ENCODE measurements at places on chromosomes 2 and 18.

DNA sequence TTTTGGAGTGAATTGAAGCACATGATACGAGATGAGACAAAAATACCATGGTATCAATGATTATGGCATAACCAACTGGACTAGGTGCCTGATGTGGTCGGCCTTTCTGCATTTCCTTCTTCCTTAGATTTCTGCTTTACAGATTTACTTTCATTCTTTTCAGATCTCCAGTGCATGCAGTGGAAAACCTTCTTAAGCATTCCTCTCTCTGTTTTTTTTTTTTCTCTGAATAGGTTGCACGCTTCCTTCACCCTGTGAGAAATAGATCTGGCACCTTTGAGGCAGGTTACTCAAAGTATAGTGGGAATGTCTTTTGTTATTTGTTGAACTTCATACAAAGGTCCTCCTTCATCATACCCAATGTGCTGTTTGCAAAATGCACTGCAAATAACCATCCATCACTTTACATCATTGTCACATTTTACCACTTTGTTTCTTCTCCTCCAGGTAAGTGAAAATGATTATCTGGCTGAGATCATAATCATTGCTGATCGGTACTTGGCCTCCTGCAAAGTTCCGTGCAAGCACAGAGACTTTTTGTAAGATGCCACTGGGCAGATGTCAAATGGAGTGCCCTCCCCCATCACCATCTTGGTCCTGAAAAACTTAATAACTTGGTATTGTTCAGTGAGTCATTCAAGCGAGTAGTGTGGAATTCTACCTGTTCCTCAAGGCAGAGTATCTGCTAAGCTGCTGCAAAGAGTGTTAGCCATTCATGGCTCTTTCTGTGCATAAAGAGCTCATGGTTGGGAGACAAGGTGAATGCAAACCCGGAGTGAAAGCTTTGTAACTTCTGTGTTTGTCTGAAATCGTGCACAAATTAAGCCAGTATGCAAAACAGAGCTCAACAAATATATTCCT, 30.0 kb upstream of the KLHL14 start:
- DNase-seq, result no peak

DNA sequence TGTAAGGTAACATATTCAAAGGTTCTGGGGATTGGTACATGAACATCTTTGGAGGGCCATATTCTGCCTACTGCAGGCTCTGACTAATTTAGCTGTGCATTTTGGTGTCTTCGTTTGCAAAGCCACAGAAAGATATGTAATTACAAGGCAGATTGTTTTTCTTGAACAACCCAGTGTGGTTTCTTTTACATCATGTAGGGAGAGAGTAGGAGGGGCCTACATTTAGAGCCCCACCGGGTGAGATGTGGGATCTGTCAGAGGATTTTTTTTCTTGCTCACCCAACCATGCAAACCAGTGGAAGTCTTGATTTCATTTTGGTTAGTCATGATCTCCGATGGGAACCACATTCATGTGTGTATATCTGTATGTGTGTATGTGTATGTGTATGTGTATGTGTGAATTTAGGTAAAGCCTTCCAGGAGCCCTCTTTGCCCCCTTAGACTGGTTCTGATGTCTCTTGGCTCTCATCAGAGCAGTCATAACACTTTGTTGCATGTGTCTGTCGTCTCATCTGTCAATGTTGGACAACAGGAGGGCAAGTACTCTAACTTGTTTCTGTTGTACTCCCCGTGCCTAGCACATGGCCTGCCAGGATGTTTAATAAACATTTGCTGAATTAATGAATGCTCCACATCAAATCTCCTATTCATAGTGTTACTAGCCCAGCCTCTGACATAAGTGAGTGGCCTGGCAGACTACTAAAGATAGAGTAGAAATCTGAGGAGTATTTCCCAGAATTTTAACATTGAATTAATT, 239.9 kb downstream of the MTX2 start:
- no peak for DNase-seq

- no peak for DNase-seq
Measured at GRCh38 chr2:207503234-207503633, 26.5 kb upstream of the CREB1 start.

- no peak for DNase-seq
Measured at GRCh38 chr18:48771641-48772375, 179.0 kb downstream of the SMAD7 start.

GRCh38 chr2:83695530-83695929, 763.5 kb downstream of the SUCLG1 start:
- DNase-seq, result no peak

- DNase-seq, result no peak
Measured at GRCh38 chr2:195407783-195408182, 249.2 kb upstream of the SLC39A10 start.

- no peak for DNase-seq
Measured at GRCh38 chr18:10715791-10716190, 190.0 kb downstream of the NAPG start.

GRCh38 chr2:119019521-119019920, 77.5 kb downstream of the MARCO start:
- no peak for DNase-seq

DNA sequence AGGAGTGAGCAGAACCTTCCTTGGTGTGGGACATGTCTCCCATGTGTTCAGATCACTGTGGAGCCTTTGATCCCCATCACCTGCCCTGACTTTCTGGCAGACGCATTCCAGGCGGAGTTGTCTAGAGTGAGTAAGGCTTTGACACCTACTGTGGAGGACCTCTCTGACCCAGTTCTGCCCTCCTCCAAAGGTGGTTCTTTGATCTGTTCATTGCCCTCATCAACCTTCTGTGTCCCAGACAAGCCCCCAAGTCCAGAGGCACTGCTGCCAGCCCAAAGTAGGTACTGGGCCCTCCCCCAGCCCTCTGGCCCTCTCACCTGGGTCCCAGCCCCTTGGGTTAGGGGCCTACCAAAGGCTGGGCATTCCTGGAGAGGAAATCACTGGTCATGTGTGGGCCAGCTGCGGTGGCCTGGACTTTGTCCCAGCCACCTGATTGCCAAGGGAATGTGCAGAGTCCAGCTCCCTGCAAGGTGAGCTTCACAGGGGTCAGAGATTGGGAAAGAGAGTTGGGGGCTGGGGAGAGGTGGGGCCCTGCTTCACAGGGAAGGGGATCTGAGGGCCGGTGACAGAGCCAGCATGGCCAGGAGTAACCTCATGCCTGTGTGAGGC, 12.1 kb upstream of the FAHD2A start:
- DNase-seq, result no peak

DNA sequence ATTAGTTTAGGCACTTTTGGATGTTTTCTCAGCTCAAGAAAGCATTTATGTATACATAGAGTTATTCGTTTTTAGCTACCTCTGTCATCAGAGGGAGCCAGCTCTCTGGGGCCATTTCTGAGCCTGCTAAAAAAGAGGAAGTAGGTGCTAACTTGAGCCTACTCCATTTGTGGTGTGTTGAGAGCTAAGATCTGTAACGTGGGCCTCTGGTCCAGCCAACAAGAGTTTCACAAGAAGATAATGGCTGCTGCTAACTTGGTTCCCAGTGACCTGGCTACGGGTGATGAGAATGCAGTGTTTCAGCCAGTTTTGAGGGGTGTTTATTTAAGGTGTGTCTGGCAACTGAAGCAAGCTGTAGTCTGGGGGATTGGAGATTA, 182.5 kb downstream of the PRKCE start:
- no peak for DNase-seq

DNA sequence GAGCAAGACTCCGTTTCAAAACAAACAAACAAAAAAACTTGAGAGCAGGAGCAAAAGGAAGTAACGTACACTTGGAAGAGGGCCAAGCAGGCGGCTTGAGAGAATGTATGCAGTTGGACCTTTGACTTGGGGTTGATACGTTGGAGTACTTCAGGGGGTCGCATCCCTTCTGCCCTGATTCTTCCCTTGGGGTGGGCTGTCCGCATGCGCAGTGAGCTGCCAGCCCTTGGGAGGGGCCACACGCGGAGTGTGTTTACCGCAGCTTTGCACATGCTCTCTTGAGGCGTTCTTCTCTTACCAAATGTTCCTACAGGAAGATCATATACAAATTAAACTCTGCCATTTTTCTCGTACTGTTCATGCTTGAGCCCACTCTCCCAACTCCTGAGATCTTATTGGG, 38.1 kb upstream of the SOCS6 start:
- no peak for DNase-seq

DNA sequence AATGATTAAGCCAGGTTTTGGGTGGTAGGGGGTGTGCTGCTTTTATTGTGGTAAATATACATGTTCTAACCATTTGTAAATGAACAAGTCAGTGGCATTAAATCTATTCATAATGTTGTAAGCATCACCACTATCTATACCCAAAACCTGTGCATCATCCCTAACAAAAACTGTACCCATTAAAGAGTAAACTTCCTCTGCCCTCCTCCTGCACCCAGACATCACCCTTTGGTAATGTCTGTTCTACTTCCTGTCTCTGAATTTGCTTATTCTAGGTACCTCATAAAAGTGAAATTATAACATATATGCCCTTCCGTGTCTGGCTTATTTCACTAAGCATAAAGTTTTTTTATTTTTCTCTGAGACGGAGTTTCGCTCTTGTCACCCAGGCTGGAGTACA, 14.1 kb downstream of the RIF1 start:
- DNase-seq, result no peak

- no peak for DNase-seq
Measured at GRCh38 chr2:226659410-226659809, 140.2 kb downstream of the IRS1 start.

GRCh38 chr2:157193461-157193860, 64.0 kb upstream of the GALNT5 start:
- DNase-seq, result no peak

- DNase-seq, result no peak
Measured at GRCh38 chr2:10378189-10378588, 69.9 kb downstream of the ODC1 start.

DNA sequence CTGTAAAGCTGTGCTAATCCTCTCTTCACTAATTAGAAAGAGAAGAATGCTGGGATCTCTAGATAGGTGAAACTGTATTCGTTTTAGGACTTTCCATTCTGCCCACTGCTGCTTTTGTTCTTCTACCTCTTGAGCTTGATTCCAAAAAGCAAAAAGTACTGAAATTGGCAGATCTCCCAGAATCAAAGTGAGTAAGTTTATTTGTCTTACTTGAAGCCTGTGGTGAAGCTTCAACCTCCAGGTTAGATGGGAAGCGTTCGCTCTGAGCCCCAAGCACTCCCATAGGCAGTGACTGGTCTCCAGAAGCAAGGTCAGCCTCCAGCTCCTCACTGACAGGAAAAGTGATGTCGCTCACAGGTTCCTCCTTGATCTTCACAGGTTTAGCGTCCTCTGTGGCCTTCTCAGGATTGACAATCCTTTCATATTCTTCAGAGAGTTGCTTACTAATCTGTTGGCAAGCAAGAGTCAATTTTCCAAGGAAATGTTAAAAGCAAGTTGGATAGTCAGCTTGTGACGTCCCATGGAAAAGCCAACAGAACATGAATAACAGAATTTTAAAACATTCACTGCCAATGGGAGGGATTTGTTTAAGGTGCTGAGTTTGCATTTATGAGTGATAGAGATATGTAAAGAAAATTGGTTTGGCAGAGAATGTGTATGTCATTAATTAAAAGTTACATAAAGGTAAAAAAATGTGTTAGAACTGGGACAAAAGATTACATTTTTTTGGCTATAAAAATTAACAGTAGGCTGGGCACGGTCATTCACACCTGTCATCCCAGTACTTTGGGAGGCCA, 8.1 kb downstream of the SUPT7L start:
- DNase-seq, result no peak

- DNase-seq, result peak; percentile 85
Measured at GRCh38 chr18:26547646-26548414, 523 bp downstream of the KCTD1 start.

- no peak for DNase-seq
Measured at GRCh38 chr2:7004636-7005035, 87.4 kb downstream of the RNF144A start.

DNA sequence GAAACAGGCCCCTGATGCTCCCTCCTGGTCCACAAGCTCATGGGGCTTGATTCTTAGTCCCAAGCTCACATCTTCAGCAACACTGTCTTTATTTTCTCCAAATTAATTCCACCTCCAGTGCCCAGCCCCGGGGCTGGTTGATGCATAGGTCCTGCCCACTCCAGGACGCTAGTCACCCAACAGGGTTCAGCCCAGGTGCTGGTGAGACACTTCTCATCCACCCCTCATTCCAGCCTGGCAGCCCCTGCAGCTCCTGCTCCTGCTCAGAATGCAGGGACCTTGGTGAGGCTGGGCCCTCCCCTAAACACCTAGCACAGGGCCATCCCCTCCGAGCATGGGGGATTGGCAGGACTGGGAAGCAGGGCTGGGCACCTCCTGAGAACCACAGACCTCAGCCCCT, 25.7 kb downstream of the STEAP3 start:
- DNase-seq, result no peak

DNA sequence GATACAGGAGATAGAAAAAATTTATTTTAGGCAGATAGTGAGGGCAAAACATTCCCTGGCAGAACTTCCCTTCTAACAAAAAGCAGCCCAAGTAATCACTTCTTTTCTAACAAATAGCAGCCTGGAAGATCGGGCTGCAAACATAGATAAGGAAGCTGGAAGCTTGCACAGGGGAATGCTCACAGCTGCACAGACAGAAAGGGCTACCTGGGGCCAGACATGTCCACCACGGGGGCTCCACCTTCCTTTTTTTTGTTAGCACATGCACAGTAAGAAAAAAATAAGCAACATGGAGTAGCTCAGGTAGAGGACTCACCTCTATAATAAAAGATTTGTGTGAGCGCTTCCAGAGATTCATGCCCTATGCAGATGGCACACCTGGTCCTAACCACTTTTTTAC, 420.5 kb downstream of the PTH2R start:
- no peak for DNase-seq

GRCh38 chr18:51884039-51884438, 456.0 kb upstream of the DCC start:
- no peak for DNase-seq

GRCh38 chr2:221254299-221254698, 317.8 kb downstream of the EPHA4 start:
- DNase-seq, result peak; percentile 12

DNA sequence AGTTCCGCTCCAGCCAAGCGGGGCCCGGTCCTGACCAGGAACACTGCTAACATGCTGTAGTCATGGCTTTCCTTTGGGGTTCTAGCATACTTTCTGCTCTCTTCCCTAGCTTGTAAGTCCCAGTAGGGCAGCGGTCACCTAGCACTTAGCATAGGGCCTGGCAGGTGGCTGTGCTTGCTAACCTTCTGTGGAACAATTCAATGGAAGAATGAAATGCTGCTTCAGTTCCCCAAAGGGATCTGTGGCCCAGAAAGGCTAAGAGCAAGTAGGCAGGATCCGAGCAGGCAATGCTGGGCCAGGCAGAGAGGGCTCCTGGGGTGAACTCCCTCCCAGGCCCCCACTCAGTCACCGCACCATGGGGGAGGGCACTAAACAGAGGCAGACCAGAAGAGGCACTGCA, 266.8 kb downstream of the CELF4 start:
- DNase-seq, result no peak

DNA sequence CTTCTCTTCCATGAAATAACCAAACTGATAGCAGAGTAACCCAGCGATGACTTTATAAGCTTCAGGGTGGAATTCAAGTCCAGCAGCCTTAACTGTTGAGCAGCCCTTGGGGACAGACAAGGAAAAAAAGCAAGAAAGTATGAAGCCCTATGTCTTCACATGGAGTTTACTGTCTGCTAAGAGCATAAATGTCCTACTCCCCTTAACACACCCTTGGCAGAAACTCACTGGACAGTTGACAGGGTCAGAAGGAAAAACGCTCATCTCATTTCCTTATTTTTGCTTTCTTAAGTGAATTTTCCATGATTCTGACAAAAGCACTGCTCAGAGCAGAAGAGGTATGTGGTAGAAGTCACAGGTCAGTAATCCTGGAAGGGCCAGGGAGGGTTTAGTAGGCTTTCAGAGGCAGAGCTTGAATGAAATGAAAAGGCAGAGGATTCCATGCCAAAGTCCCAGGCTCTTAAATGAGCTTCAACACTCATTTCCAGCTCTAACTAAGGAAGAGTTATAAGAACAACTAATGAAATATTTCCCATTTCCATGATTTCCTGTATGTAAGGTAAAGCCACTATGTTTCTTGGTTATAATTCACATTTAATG, 683.3 kb upstream of the KLHL29 start:
- no peak for DNase-seq
